Adrenal gland (tissue), 19 donors: ENCODE measurements at places on chromosomes 11 and 22.

GRCh38 chr11:6433998-6434660 is 6.7 kb downstream of the HPX start:
- no peaks in the 10 kb centered on the region for H3K4me1 ChIP-seq
- no peaks in the 10 kb centered on the region for H3K36me3 ChIP-seq
- no peak overlapping the region for H3K4me3 ChIP-seq
- H3K27me3 ChIP-seq = no peaks in the 10 kb centered on the region
- no peak overlapping the region for H3K27ac ChIP-seq

GRCh38 chr11:79541466-79541865 is 100.6 kb upstream of the TENM4 start:
- H3K27ac ChIP-seq = no peak overlapping the region
- H3K27me3 ChIP-seq = no peaks in the 10 kb centered on the region
- DNase-seq = no peak
- H3K4me3 ChIP-seq = no peak overlapping the region
- no peaks in the 10 kb centered on the region for H3K36me3 ChIP-seq

DNA sequence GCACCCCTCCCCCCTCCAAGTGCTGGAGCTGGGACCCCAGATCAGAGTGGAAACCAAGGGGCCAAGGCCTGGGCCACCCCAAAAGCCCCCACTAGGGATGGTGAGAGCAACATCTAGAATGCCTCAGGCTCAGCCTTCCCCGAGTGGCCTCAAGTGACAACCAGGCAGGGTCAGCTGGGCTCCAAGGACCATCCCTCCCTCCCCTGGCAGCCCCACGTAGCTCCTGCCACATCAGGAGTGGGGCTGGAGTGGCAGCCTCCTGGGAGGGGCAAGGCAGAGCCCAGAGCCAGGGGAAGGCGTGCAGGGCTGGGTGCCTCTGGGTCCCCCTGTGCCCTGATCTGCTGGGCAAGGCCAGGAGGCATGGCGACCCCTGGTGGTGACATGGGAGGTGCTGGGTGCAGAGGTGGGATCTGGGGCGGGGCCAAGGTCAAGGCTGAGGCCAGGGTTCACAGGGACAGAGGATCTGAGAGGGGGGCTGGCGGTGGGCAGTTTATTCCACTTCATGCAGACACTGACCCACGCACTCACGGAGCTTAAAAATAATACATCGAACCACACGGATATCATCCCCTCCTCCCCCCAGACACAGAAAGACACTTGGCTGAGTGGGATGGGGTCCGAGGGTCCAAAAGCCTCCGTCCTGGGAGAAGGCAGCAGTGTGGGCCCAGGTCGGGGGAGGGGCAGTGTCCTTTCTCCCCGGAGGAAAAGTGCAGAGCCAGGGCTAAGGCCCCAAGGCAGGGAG is 15.8 kb upstream of the EHD1 start:
- peak; percentile 80 for DNase-seq
- H3K36me3 ChIP-seq = peaks cover 31% of the 10 kb centered on the region
- H3K27me3 ChIP-seq = no peaks in the 10 kb centered on the region
- H3K27ac ChIP-seq = no peak overlapping the region
- no peak overlapping the region for H3K4me3 ChIP-seq

GRCh38 chr22:39839204-39839603 is 54.4 kb downstream of the ENTHD1 start:
- H3K36me3 ChIP-seq = no peaks in the 10 kb centered on the region
- no peak for DNase-seq
- no peak overlapping the region for H3K4me3 ChIP-seq
- no peak overlapping the region for H3K27ac ChIP-seq
- H3K27me3 ChIP-seq = peaks cover 5% of the 10 kb centered on the region

DNA sequence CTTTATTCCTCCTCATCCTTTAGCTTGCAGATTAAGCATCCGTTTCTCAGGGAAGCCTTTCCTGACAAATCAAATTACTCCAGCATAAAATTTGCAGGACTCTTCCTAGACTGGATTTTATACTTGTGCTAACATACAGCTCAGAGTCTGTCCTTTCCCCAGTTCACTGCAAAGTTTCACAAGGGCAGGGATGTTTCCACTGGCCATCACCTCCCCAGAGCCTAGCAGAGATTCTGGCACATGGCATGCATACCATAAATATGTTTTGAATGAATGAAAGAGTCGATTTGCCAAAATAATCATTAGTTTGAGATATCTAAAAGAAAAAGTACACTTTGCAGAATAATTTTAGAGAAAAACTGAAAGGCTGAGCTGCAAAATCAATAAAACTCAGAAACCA is 10.6 kb downstream of the MSANTD4 start:
- H3K4me1 ChIP-seq = no peaks in the 10 kb centered on the region
- H3K4me3 ChIP-seq = no peak overlapping the region
- DNase-seq = no peak
- peaks cover 20% of the 10 kb centered on the region for H3K36me3 ChIP-seq
- H3K27me3 ChIP-seq = no peaks in the 10 kb centered on the region

DNA sequence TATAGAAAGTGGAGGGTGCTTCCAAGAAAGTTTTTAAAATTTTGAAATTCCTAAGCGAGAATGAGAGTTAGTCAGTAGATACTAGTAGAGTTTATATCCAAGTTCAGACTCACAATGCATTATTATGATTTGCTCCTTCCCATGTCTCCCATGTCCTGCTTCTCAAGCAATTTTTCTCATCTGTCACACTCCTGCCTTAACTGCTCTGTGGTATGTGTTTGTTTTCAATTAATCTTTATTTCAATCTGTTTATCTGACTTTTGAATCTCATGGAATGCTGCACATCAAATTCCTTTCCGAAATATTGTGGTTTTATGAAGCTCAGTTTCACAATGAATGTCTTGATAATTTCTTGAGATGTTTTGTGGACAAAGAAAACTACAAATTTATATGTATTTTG is 18.1 kb downstream of the THY1 start:
- H3K27ac ChIP-seq = no peak overlapping the region
- no peaks in the 10 kb centered on the region for H3K36me3 ChIP-seq
- no peaks in the 10 kb centered on the region for H3K4me1 ChIP-seq
- H3K27me3 ChIP-seq = no peaks in the 10 kb centered on the region
- DNase-seq = no peak
- no peak overlapping the region for H3K4me3 ChIP-seq

GRCh38 chr11:6638429-6638828 is 17.2 kb downstream of the DCHS1 start:
- no peak overlapping the region for H3K4me3 ChIP-seq
- H3K4me1 ChIP-seq = peaks cover 32% of the 10 kb centered on the region
- no peaks in the 10 kb centered on the region for H3K27me3 ChIP-seq
- H3K27ac ChIP-seq = no peak overlapping the region
- DNase-seq = no peak

DNA sequence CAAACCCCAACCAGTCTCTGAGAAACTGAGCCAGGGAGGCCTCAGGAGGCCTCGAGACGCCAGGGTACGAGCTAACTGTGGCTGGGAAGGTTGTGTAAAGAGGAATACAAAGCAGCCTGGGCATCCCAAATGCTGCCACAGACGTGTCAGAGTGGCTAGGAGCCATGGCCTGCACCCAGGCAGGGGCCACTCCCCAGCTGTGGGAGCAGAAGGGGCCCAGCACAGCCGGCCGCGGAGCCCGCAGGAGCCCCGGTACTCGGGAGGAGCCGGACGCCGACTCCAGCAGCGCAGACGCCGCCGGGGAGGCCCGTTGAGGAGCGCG is 349.8 kb upstream of the B3GAT1 start:
- DNase-seq = no peak
- no peaks in the 10 kb centered on the region for H3K4me1 ChIP-seq
- H3K27me3 ChIP-seq = no peaks in the 10 kb centered on the region
- H3K36me3 ChIP-seq = no peaks in the 10 kb centered on the region
- no peak overlapping the region for H3K4me3 ChIP-seq

- H3K27ac ChIP-seq = no peak overlapping the region
- H3K27me3 ChIP-seq = no peaks in the 10 kb centered on the region
- H3K4me3 ChIP-seq = no peak overlapping the region
- no peak for DNase-seq
- H3K36me3 ChIP-seq = no peaks in the 10 kb centered on the region
Measured at GRCh38 chr11:44674809-44675208, 52.0 kb upstream of the TSPAN18 start.

GRCh38 chr22:37616201-37617083 is 7.8 kb downstream of the GGA1 start:
- peak; percentile 90 for DNase-seq
- H3K27ac ChIP-seq = peak overlapping the region; percentile 82
- peaks cover 65% of the 10 kb centered on the region for H3K36me3 ChIP-seq
- H3K4me1 ChIP-seq = peaks cover 24% of the 10 kb centered on the region
- H3K27me3 ChIP-seq = no peaks in the 10 kb centered on the region
- no peak overlapping the region for H3K4me3 ChIP-seq

- peaks cover 4% of the 10 kb centered on the region for H3K36me3 ChIP-seq
- H3K27ac ChIP-seq = peak overlapping the region; percentile 88
- peaks cover 78% of the 10 kb centered on the region for H3K4me1 ChIP-seq
- H3K27me3 ChIP-seq = peaks cover 2% of the 10 kb centered on the region
- peak; percentile 91 for DNase-seq
- peak overlapping the region; percentile 28 for H3K4me3 ChIP-seq
Measured at GRCh38 chr11:69638941-69639681, 1.8 kb upstream of the CCND1 start.

DNA sequence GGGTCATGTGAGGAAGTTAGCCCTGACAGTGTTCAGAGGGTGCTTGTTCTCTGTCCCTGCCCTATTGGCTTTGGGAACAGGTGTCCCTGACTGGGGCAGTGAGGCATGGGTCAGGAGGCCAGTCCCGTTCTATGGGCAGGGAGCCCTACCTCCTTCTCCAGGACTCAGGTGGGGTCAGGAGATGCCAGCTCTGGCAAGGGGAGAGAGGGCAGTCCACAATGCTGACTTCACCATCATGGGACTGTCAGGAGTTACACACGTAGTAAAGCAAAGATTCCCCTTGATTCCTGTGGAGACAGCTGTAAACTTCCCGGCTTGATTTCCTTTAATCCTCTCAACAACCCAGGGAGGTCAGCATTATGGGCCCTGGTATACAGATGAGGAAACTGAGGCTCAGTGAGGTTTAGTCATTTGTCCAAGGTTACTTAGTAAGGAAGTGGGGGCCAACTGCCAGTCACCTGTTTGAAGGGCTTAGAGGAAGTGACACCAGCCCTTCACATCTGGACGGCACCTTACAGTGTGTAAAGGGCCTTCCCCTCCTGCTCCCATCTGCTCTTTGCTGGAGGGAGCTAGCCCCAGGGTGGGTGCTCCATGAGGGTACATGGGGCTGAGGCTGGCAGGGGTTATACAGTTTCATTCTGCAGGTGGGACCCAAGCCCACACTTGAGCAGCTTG is 11.9 kb downstream of the MICALL1 start:
- no peaks in the 10 kb centered on the region for H3K36me3 ChIP-seq
- H3K4me1 ChIP-seq = no peaks in the 10 kb centered on the region
- no peak overlapping the region for H3K27ac ChIP-seq
- DNase-seq = no peak
- H3K4me3 ChIP-seq = no peak overlapping the region

DNA sequence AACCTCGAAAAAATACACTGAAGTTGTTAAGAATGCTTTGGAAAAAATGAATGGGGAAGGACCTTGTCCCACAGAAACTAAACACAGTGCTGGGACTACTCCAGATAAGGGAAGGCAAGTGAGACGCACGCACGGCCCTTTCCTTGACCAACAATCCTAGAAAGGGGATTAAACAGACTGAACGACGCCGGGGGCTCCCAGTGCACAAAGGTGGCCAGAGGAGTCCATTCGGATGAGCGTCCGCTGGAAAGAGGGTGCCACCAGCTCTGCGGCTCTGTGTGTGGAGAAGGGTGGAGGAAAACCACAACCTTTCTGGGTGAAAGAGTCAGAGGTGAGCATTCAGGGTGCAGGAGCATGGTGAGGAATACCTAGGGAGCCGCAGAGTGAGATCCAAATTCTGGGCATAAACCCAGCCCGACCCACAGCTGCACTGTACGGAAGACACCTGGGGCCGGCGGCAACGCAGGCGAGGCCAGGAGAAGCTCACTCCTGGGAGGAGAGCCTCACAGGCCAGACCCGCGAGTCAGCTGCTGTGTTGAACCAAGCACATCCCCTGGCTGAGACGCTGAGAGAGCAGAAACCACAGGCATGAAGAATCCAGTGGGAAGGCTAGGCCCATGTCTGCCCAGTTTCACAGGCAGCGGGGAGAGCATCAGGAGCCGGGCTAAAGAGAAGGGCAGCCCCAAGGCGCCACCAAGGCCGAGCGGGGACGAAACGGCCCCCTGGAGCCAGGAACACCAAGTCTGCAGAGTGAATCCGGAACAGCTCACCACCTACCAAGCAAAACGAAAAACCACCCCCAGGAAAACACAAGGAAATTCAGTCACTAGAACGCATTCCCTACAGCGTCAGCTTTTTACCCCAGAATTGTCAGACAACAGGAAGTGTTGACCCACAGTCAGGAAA is 177.1 kb downstream of the BRD1 start:
- H3K4me1 ChIP-seq = no peaks in the 10 kb centered on the region
- no peak overlapping the region for H3K4me3 ChIP-seq

- peak overlapping the region; percentile 65 for H3K4me3 ChIP-seq
- no peaks in the 10 kb centered on the region for H3K36me3 ChIP-seq
- H3K4me1 ChIP-seq = peaks cover 17% of the 10 kb centered on the region
- H3K27me3 ChIP-seq = no peaks in the 10 kb centered on the region
- H3K27ac ChIP-seq = no peak overlapping the region
Measured at GRCh38 chr22:33921525-33922348, 1.5 kb upstream of the LARGE1 start.

GRCh38 chr11:332651-333480 is 12.2 kb upstream of the IFITM3 start:
- H3K4me1 ChIP-seq = peaks cover 5% of the 10 kb centered on the region
- no peaks in the 10 kb centered on the region for H3K27me3 ChIP-seq
- H3K27ac ChIP-seq = no peak overlapping the region
- H3K4me3 ChIP-seq = no peak overlapping the region

GRCh38 chr11:6013042-6013441 is 6.3 kb upstream of the OR56A4 start:
- no peaks in the 10 kb centered on the region for H3K27me3 ChIP-seq
- no peak for DNase-seq
- H3K36me3 ChIP-seq = no peaks in the 10 kb centered on the region
- no peaks in the 10 kb centered on the region for H3K4me1 ChIP-seq
- H3K4me3 ChIP-seq = no peak overlapping the region

- DNase-seq = peak; percentile 94
- peaks cover 45% of the 10 kb centered on the region for H3K4me1 ChIP-seq
- peak overlapping the region; percentile 93 for H3K27ac ChIP-seq
- H3K36me3 ChIP-seq = no peaks in the 10 kb centered on the region
Measured at GRCh38 chr22:37303821-37304274, 21.5 kb downstream of the CYTH4 start.

GRCh38 chr11:12727563-12728211 is 53.5 kb downstream of the TEAD1 start:
- H3K27me3 ChIP-seq = no peaks in the 10 kb centered on the region
- H3K4me1 ChIP-seq = peaks cover 42% of the 10 kb centered on the region
- H3K27ac ChIP-seq = no peak overlapping the region
- H3K4me3 ChIP-seq = no peak overlapping the region
- no peak for DNase-seq
- no peaks in the 10 kb centered on the region for H3K36me3 ChIP-seq

GRCh38 chr11:44576656-44577055 is 11.2 kb downstream of the CD82 start:
- no peak overlapping the region for H3K27ac ChIP-seq
- no peak overlapping the region for H3K4me3 ChIP-seq
- H3K27me3 ChIP-seq = no peaks in the 10 kb centered on the region
- no peaks in the 10 kb centered on the region for H3K4me1 ChIP-seq

DNA sequence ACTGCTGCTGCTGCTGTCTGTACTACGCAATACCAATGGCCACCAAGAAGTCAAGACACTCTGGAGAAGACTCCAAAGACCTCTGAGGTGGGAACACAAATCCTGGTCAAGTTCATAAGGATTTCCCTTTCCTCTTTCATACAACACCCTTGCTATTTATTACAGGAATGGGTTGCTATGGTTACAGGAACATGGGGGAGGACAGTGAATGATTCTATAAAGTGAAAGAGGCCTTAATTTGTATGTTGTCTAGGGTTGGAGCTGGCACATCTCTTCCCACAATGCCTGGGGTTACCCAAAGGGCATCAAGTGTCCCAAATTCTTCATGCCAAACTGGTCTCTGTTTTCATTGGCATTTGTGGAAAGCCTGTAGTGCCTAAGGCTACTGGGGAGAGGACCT is 11.4 kb upstream of the SEC14L3 start:
- H3K36me3 ChIP-seq = no peaks in the 10 kb centered on the region
- H3K4me1 ChIP-seq = no peaks in the 10 kb centered on the region
- no peaks in the 10 kb centered on the region for H3K27me3 ChIP-seq
- H3K4me3 ChIP-seq = no peak overlapping the region
